ENCODE measurements at places on chromosomes 16 and 17. TPM values are rescaled to one million over a fixed set of nuclear protein-coding genes. Genes with fewer than 3 reads are reported as not detected.

Gene ATP2A3
- 81.5 TPM for total RNA-seq

Gene STH
- total RNA-seq: not detected

Gene FAM20A
- total RNA-seq: not detected

Gene MT1H
- not detected for total RNA-seq

Gene MMP28
- not detected for total RNA-seq

Gene NPIPA5
- 12.4 TPM for total RNA-seq

Gene LGALS9B
- total RNA-seq: not detected

Gene WRAP53
- 32.9 TPM for total RNA-seq

Gene CRYBA1
- not detected for total RNA-seq

GRCh38 chr17:42797067-42798007 is 1.2 kb downstream of the COA3 start:
- no peak for ATAC-seq

DNA sequence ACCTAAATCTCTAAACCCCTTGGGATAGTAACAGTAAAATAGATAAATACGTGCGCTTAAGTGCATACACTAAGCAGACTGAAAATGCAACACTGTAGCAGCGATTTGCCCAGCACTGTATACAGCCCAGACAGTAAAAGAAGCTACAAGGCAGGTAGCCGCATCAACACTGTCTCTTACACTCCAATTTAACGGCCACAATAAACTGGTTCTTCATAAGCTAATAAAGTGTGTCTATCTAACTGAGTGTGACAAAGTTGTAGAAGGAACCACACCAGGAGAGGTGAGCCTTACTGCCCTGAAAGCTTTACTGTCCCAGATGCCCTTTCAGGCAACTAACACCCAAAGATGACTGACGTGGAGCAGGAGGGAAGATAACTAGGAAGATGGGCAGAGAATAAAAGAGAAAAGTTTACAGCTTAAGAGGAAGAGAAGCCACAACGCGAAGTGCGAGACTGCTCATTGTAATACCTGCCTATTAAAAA is 847 bp downstream of the ZDHHC7 start:
- ATAC-seq: no peak

DNA sequence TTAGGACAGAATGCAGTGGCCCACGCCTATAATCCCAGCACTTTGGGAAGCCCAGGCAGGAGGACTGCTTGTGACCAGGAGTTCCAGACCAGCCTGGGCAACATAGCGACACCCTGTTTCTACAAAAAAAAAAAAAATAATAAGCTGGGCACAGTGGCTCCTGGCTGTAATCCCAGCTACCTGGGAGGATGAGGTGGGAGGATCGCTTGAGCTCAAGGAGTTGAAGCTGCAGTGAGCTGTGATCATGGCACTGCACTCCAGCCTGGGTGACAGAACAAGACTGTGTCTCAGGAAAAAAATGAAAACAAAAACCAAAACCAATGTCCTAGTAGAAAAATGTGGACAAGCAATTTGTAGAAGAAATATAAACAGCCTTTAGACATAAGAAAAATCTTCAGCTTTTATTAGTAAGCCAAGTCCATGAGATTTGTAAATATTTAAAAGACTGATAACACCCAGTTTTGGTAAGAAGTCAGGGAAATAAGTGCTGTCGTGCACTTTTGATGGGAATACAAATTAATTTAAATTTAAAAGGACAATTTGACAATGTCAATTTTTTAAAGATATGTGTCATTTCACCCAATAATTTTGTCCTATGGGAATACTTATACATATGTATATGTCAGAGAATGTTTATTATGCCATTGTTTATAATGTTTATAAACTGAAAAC is 11.1 kb downstream of the SCPEP1 start:
- ATAC-seq: no peak

GRCh38 chr17:37322106-37322505 is 53.7 kb upstream of the C17orf78 start:
- ATAC-seq: no peak

- no peak for ATAC-seq
Observed at GRCh38 chr17:75773808-75774470, 8.9 kb upstream of the GALK1 start.

GRCh38 chr16:84710686-84711085 is 10.9 kb downstream of the USP10 start:
- ATAC-seq: no peak

DNA sequence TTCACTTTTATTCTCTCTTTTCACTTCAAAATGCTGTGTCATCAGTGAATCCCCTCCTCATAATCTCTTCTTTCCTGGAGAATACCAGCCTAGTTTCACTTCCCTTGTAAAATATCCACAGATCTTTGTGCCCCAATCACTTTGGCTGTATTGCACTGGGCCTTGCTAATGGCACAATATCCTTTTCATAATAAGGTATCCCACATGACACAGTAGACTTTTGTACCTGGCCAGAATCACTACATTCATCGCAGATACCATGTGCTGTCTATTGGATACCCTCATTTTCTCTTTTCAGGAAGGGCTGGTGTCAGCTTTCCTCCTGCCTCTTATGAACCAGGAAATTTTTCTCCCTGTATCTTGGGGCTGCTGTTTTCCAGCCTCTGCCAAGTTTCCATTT is 25.7 kb upstream of the TOX3 start:
- no peak for ATAC-seq

GRCh38 chr16:60481591-60481990 is 1554.6 kb downstream of the CDH8 start:
- no peak for ATAC-seq

DNA sequence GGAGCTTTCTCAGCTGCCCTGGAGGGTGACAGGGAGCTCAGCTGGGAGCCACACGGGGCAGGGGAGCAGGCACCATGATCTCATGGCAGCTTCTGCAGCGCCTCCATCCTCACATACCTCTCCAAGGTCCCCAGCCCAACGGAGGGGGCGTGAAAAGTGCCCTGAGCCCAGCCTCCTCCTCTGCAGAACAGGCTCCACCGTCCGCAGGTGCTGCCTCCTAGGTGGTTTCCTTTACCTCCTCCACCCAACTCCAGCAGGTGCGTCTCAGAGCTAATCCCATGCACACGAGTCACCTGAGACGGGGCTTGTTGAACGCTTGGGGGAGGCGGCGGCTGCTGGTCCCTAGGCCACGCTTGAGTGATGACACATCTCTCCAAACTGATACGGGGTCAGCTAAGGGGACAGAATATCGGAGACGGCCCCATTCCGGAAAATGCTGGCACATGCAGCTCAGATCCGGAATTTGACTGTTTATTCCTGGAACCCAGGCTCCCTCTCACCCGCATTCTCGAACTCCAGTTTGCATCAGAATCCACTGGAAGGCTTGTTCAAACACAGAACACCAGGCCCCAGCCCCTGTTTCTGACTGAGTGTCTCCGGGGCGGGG is 387 bp upstream of the SLC38A8 start:
- ATAC-seq: no peak

- ATAC-seq: no peak
Observed at GRCh38 chr17:2264067-2264860, 39.3 kb downstream of the SMG6 start.

GRCh38 chr17:32806646-32807045 is 70.3 kb downstream of the MYO1D start:
- ATAC-seq: no peak
